ENCODE measurements at places on chromosomes 2 and 18.

GRCh38 chr2:199668645-199669044, 182.3 kb downstream of the FTCDNL1 start:
- DNase-seq, result no peak

GRCh38 chr2:111182121-111182520, 61.4 kb downstream of the BCL2L11 start:
- DNase-seq, result no peak

DNA sequence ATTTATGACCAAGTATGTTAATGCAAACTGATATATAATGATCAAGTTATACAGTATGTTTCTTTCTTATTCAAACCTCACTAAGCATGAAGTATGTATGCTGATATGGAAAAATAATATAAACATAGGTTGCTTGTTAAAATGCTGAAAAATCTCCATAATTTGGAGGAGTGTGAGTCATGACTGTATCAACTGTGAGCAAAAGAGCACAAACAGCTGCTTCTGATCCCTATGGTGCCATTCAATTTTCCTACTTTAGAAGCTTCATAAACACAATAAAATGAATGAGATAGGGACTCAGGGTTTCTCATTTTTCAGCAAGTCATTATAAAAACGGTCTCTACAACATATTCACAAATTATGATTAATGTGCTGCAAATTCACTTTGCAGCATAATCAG, 129.9 kb upstream of the TFPI start:
- no peak for DNase-seq

GRCh38 chr2:120983344-120983743, 247.7 kb downstream of the GLI2 start:
- no peak for DNase-seq

DNA sequence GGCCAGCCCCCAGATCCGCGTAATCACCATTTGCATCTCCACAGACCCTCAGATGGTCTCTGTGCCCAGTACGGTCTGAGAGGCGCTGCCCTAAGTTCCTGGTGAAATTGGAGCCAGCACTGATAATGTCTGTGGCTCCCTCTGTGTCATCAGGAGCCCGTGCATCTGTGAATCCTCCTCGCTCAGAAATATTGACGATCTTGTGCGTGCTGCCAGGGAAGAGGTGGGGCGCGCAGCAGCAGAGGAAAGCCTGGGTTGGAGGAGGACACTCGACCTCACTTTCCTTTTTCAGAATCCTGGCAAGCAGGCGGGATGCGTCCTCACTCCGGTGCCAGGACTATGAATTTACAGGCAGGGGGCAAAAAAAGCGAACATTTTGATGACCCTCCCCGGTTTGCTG, 686.1 kb upstream of the SALL3 start:
- no peak for DNase-seq

DNA sequence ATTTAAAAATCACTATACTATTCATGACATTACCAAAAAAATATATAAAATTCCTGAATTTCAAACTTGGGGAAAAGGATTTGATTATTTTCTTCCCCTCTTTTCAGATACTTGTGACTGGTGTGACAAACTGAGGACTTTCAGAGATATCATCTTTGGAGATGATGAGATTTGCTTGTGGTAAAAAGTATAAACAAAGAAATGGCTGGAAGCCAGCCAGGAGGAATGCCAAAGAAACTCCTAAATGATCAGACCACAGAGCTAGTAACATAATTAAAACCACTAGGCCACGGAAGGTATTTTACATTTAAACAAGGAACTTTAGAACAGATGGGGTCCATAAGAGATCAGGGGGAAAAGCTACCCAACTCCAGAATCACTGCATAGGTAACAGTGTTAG, 58.7 kb downstream of the PIGN start:
- DNase-seq, result no peak

DNA sequence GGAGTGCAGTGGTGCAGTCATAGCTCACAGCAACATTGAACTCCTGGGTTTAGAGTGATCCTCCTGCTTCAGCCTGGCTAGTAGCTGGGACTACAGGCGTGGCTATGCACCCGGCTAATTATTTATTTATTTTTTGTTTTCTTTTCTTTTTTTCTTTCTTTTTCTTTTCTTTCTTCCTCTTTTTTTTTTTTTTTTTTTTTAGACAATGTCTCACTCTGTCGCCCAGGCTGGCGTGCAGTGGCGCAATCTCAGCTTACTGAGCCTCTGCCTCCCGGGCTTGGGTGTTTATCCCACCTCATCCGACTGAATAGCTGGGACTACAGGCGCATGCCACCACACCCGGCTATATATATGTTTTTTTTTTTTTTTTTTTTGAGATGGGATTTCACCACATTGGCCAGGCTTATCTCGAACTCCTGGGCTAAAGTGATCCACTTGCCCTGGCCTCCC, 1.4 kb upstream of the ANXA4 start:
- DNase-seq, result no peak

GRCh38 chr2:150376553-150377335, 110.7 kb downstream of the RND3 start:
- no peak for DNase-seq

DNA sequence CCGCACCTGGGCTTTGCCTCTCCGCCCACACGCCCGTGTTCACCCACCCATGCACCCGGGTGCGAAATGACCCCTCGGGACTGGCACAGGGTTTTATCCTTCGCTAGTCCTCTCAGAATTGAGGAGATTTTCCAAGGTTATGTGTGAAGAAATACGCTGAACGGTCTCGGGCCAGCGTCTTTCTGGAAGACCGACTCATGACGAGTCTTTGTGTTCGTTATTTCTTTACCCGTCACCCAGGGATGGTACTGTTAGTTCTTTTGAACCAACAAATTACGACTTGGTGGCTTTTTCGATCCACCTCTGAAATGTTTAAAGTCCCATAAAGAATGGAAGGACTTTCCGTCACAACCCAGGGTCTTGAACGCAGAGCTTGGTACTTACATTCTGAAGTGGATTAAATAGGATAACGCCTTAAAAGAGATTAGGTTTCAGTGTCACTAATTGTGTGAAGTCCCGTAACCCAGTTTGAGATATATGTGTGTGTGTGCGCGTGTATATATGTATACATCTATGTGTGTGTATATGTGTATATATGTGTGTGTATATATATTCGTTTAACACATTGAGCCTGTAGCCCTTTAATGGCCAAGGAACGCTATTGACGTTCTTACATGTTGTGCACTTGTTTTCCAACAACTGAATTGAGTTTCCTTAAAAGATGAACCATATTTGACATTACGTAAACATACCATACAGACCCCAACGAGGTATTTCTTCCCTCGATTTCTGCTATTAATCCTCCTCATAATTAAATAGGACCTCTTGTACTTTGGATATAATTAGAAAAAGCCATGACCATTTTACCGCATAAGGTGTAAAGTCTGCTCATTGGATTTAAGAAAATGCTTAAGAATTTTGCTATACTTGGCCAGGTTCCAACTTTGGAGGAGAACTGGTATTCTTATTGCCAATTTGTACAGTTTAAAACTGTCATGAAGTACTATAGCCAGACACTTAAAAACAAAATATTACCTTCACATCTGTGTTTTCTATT, 889 bp downstream of the ZC3H15 start:
- no peak for DNase-seq

GRCh38 chr2:20224716-20225293, at the start of gene SDC1:
Gene SDC1, minus strand, starts transcription at chr2:20225130. Its CDS starts 263 bp downstream, at chr2:20224867.
- DNase-seq, result no peak

Measured in stimulated activated CD8-positive, alpha-beta memory T cell treated with anti-CD3 and anti-CD28 coated beads, Interleukin-15, amount 100 ng/mL, for 24 hours (primary cell).